ENCODE measurements at places on chromosomes 4 and X.

- DNase-seq, result no peak
These were observed 855.3 kb downstream of the PCDH7 start for GRCh38 chr4:31575504-31575903.

GRCh38 chr4:93829820-93830687 lies 1.5 kb downstream of the ATOH1 start:
- DNase-seq, result no peak

DNA sequence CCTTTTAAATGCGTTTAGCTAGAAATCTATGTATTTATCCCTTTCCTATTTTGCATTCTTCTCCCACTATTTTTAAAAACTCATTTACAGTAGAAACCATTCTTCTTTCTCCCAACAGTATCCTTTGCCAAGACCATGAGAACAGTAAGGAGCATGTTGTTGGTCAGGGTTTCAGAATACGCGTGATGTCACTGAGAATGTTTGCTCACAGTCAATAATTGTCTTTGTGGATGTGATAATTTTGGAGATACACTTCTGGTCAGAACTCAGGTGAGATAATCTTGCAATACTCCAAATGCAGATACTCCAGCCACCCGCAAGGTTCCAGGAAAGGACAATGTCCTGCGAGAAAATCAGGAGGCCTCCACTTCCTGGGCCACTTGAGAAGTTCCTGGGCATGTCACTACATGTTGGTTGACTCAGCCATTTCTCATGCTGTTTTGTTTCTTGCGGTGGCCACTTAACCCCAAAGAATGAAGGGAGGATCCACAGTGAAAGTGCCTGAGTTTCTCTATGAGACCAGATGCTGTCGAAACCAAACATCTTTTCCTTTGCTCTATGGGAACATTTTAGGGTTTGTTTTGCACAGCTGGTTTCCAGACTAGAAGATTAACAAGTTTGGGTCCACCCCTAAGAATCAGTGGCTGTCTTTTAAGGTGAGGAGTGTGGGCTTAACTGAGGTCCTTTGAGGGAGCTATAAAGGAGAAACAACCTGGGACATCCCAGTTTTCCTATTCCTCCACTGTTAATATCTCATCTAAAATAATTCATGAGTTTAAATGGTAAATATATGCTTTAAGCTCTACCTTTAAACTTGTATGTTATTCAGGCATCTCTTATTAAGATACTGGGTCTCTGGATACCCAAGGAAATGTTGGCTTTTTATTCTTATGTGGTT lies 116.0 kb downstream of the SOWAHB start:
- DNase-seq, result no peak

- DNase-seq, result no peak
These were observed 249.4 kb downstream of the ADAMTS3 start for GRCh38 chr4:72319601-72320021.

DNA sequence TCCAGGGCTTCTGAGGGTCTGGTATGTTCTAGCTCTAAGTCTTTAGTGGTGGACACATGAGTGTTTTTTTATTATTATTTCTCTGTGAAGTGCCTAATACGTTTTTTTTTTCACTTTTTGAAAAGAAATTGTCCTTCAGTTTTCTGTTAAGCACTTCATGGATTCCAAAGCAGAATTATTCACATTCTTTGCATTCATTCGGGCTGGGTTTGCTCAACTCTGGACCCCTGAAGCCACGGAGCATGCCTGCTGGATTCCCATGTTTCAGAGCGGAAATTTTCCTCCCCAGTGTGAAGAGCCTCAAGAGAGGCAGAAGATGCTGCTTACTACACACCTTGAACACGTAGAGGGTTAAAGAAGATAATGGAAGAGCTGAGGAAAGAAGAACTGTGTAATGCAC lies 107.5 kb downstream of the EGF start:
- DNase-seq, result no peak

- no peak for DNase-seq
These were observed 46.2 kb downstream of the MAGEB5 start for GRCh38 chrX:26262121-26262523.

GRCh38 chr4:73603854-73604584 lies 16.2 kb downstream of the RASSF6 start:
- no peak for DNase-seq

DNA sequence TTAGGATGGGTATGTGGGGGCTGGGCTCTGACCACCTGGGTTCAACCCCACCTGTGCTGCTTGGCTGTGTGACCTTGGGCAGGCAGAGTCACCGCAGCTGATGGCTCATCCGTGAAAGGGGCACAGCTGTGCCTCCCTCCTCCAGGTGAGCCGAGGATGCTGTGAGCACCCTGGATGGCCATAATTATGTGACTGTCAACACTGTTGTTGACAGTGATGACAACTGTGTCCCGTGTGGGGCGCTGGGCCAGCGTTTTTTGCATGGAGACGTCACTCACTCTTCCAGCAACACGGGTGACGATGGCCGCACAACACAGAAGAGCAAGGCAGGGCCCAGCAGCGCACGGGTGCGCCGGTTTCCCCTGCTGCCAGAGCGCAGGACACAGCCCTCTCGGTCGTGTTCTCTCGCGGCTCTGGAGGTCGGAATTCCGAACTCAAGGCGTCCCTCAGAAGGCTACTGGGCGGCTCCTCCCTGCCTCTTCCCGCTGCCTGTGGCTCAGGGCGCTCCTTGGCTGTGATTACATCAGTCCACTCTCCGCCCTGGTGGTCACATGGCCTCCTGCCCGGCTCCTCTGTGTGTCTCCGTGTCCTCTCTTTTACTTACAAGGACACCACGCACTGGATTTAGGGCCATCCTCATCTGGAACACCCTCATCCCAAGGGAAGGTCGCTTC lies 1.3 kb downstream of the SH3TC1 start:
- DNase-seq, result no peak

DNA sequence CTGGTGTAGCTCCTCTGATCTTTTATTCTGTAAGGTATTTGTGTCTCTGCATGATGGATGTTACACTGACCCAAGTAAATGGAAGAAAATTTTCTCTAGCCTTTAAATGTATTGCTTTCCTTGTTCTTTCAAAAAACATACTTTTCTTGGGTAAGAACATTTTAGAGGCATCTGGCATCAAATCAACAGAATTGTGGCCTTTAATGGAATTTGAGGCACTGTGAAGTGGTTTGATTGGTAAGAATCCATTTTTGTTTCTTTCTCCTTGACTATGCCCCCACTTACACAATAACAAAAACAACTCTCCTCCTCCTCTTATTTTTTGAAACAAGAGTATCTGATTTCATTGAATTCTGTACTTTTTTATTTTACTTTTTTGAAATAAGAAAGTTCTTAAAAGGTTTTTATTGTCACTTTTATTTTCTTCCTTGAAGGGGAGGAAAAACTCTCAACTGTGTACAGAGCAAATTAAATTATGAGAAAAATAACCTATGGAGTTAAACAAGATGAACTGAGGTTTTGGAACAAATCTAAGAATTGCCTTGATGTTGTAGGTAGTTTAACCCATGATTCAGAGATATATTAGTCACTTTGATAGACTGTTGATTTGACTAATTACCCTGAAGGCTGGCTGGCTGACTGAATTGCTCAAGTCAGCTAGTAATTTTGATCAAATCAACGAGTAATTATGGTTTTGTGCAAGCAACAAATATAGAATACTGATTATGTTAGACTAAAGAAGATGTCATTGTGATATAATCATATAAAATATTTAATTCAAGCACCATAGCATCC lies 146.4 kb downstream of the FHIP1A start:
- no peak for DNase-seq

- DNase-seq, result no peak
These were observed 12.9 kb downstream of the DCAF8L1 start for GRCh38 chrX:27968352-27968751.

Data from stimulated activated CD8-positive, alpha-beta memory T cell treated with anti-CD3 and anti-CD28 coated beads, Interleukin-15, amount 100 ng/mL, for 24 hours (primary cell).